ENCODE measurements at places on chromosomes 12 and 14.
A peak's percentile ranks its signal among the peaks of the same experiment; 100 is the strongest.

GRCh38 chr12:117036046-117036445, 63.2 kb downstream of the TESC start:
- no peak for DNase-seq

DNA sequence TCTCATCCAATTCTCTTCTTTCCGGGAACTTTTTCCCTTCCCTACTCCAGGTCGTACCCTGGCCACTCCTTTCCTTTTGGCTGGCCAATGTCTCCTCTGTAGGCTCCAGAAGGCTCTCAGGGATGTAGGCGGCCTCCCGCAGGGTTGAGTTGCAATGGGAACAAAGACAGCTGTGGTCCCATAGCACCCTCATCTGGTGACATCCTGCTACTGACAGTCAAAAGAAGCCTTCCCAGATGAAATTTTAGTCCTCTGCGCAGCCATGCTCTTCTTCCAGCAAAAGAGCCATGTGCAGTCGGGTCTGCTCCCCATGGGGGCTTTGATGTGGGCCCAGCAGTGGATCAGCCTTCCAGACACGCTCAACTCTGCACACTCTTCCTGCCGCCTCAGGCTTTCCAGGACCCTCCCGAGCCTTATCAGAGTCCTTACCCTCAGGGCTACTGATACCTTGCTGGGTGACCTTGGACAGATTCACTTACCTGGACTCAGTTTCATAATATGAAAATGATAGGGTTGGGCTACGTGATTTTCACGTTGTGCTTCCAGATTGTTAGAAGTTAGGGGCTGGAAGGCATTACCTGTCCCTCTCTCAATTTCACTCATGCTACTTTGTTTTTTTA, 5.5 kb upstream of the CELA1 start:
- DNase-seq: peak; percentile 34

DNA sequence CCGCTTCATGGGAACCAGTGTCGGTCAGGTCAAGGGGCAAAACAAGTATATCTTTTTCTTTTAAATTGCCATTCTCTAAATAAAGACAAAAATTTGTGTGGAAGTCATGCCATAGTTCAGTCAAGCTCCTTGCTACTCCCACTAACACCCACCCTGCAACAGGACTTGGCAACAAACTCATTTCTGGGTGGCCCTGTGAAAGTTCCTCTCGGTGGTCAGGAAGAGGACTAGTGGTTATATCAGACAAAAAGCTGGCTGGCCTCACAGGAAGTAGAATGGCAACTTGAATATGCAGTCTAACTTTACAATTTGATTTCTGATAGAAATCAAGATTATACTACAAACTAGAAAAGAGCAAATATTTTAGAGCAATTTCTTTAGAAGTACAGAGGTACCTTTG, 11.2 kb downstream of the DHRS7 start:
- no peak for DNase-seq

- DNase-seq: no peak
These were observed 26.6 kb upstream of the BTBD6 start for GRCh38 chr14:105221598-105222178.

DNA sequence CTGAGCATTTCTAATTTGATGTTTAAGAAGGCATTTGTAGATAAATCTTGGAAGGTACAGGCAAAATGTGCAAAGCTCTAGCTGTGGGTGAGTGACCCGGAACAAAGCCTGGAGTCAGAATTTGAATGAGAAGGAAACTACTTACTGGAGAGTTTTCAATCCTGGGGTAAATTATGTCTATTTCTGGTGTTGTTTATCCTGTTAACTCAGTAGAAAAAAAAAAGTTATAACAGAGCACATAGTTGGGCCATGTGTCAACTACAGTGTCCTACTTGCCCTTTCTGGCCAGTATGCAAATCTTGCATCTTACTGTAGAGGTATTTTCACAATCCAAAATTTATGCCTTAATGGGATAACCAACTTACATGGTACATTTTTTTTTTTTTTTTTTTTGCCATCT, 182.3 kb downstream of the SYNE2 start:
- no peak for DNase-seq

- no peak for DNase-seq
These were observed 353.0 kb upstream of the SFSWAP start for GRCh38 chr12:131357920-131358319.

DNA sequence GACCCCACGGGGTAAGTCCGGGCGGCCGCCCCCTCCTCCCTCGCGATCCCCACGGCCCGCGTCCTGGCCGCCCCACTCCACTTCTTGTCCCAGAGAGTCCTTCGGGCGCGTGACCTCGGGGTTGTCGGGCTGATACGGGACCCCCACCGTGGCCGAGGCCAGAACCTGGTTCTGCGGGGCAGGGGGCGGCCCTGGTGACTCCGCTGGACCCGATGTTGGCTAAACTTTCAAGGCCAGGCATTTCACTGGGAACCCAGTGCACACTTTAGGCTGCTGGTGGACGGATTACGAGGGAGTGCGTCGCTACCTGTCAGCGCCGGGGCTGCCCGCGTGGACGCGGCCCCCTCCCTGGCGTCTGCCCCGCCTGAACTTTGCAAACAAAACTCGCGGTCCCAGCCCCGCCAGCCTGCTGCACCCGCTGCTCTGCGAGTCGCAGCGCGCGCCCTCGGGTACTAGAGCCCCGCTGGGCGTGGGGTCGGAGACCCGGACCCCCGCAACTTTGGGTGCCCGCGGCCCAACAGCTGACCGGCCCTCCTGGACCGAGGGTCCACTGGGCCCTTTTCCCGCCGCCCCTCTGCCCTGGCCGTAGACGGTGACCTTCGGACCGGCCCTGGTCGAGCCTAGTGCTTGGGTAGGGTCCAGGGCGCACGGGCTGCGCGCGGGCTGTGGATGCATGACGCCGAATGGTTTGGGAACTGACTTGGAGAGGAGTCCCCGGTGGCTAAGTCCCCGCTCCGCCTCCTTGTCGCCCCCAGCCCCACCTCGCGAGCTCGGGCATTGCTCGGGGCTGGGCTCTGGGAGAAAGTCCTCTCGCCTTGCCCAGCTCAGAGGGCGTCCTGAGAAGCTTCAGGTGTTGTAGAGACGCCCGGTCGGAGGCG, 624 bp downstream of the RIN3 start:
- DNase-seq: no peak

- DNase-seq: peak; percentile 55
These were observed 53.4 kb upstream of the ANO4 start for GRCh38 chr12:100741084-100741711.

GRCh38 chr12:87311206-87311605, 718.0 kb downstream of the C12orf50 start:
- no peak for DNase-seq

GRCh38 chr12:51070004-51070403, 13.4 kb downstream of the CSRNP2 start:
- DNase-seq: no peak

GRCh38 chr14:75182821-75183220, 6.4 kb upstream of the TMED10 start:
- no peak for DNase-seq

GRCh38 chr14:47674148-47674542, 1.3 kb downstream of the MDGA2 start:
- DNase-seq: peak; percentile 59

All from brain (organoid and tissue), 16 donors.